Glutamatergic neuron (in vitro differentiated cells): ENCODE measurements at places on chromosomes 11 and 22. TPM values are rescaled to one million over a fixed set of nuclear protein-coding genes. Genes with fewer than 3 reads are reported as not detected.
A peak's percentile ranks its signal among the peaks of the same experiment; 100 is the strongest.

DNA sequence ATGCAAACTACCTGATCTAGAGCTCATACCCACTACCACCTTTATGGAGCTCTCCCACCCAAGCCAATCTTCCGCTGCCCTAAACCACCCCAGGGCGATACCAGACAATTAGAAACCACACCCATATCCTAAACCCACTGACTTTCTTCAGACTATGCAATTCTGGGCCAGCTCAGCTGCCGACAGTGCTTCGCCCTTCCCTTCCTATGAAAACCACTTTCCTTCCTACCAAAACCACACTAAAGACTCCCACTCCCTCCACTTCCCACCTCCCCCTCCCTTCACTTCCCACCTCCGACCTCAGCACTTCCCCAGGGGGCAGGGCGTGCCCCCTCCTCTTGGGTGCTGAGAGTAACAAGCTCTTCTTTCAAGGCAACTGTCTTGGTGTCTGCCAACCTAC is 25.1 kb downstream of the B3GAT1 start:
- DNase-seq: no peak

- no peak for DNase-seq
These were observed 19.7 kb downstream of the GGTLC2 start for GRCh38 chr22:22663861-22664800.

DNA sequence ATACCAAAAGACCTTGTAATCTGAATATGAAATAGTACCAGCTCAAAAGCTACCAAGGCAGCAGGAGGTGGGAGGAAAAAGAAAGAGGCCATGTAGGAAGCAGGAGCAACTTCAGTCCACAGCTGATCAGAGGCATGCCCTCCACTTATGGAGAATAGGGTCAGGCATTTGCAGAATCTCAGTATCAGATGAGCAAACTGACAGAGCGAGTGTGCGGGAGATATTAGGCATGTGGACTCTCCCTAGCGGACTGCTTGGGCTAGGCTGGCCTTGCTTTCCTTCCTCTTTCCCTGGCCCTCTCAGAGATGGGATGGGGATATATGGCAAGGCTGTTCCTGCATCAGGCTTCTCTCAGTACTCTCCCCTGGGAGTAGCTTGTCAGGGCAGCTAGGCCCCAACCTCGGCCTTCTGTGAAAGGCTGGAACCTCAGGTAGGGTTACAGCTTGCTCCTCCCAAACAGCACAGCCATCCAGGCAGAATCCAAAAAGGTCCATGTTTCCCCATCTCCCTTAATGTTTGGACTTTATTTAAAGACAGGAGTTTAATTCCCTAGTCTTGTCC is 37.0 kb downstream of the ETS1 start:
- DNase-seq: no peak

DNA sequence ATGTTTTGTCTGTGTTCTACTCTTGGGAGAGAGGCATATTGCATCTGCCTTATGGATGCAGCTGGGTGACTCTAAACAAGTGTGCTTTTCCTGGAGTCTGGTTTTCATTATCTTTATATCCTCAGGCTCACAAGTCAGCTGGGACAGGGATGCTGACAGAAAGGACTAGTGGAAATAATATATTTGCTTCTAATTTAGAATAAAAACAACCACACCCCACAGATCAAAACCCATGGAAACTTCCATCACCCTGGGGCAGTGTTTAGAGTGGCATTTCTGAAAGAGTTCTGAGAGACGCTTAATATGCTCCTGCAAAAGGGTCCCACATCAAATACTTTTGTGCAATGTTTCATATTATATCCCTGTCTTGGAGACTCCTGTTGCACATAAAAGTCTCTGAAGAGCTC is 20.8 kb downstream of the KCNE3 start:
- DNase-seq: no peak

DNA sequence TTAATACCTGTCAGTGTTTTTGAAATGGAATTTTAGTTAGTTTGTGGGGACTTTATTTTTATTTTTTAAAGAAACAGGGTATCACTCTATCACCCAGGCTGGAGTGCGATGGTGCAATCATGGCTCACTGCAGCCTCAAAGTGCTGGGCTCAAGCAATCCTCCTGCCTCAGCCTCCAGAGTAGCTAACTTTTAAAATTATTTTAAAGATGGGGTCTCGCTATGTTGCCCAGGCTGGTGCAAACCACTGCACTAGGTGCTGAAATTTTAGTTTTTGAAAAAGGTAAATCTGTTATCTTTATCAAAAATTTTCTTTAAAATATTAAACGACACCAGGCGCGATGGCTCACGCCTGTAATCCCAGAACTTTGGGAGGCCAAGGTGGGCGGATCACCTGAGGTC is 42.6 kb downstream of the AMBRA1 start:
- no peak for DNase-seq

GRCh38 chr11:12243486-12243885 is 133.1 kb downstream of the MICAL2 start:
- DNase-seq: no peak

- no peak for DNase-seq
These were observed 4.4 kb downstream of the HPS5 start for GRCh38 chr11:18317551-18317950.

- peak; percentile 97 for DNase-seq
These were observed 7.5 kb downstream of the FREY1 start for GRCh38 chr11:45899448-45900174.

- no peak for DNase-seq
These were observed 40.5 kb upstream of the BIRC3 start for GRCh38 chr11:102276783-102277182.

DNA sequence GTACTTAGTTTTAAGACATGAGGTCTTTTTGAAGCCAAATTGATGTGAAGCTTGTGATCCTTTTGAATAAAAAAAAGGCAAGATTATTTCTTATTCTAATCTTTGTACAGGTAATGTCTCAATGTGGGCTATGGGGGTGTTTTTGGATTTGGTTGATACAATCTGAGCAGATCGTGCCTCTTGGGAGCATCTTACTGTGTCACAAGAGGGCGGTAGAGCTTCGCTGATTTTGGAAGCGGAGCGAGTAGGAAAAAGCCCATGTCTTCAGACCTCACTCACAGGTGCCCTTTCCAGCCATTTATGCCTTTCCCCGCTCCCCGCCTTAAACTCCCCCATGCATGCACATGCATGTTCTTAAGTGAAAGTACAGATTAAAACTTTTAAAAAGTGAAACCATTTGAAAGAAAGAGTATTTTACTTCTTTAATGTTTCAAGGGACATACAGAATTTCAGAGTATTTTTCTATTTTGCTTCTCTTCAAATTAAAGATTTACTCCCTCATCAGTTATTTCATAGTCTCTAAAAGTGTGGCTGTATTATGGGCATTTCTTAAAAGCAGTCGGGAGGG is 18.8 kb downstream of the DDX25 start:
- DNase-seq: peak; percentile 70

- DNase-seq: peak; percentile 82
These were observed 82.3 kb downstream of the RCN1 start for GRCh38 chr11:32172848-32173834.

The CSF2RB gene
- total RNA-seq: not detected

The SDF2L1 gene
- 24.0 TPM for total RNA-seq

The OR51I1 gene
- total RNA-seq: not detected

The PATE2 gene
- not detected for total RNA-seq

The ANKK1 gene
- total RNA-seq: not detected

The BATF2 gene
- total RNA-seq: not detected
